ENCODE measurements at places on chromosomes 11 and 22.

- no peak for DNase-seq
Measured at GRCh38 chr11:70498171-70498571, 99.8 kb downstream of the CTTN start.

GRCh38 chr11:74132833-74133232 lies 38.0 kb downstream of the C2CD3 start:
- DNase-seq, result no peak

- peak; percentile 29 for DNase-seq
Measured at GRCh38 chr11:2991452-2992233, 486 bp downstream of the NAP1L4 start.

DNA sequence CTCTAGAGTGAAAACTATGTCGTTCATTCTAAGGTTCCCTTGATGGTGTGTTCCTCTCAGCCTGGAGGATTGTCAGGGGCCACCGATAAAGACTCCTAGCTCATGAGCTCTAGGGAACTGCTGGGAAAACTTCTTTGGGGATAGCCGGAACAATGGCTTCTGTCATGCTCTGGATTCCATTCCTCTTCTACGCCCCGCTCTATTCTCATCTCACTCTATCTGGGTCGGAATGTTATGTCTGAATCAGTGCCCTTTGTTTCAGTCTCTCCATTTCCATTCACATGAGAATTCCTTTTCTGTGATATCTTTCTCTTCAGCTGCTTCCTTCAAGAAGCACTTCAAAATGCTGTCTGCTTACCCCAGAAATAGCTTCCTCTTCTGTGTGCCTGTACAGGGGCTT lies 16.9 kb upstream of the SLCO2B1 start:
- no peak for DNase-seq

DNA sequence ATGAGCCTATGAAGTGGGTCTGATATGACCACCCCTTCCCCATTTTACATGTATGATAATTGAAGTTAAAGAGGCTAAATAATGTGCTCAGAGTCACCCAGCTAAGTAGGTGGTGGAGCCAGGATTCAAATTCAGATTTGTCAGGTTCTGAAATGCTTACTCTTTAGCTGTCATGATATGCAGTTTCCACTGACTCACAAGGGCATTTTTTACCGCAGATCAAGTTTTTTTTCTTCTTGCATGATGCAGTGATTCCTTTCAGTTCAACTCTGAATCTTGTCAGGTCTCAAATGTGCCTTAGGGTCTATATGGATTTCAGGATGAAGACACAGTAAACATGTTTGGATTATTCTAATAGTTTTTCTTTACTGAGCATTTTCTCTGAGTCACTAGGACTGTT lies 12.6 kb upstream of the TRIM44 start:
- DNase-seq, result no peak

DNA sequence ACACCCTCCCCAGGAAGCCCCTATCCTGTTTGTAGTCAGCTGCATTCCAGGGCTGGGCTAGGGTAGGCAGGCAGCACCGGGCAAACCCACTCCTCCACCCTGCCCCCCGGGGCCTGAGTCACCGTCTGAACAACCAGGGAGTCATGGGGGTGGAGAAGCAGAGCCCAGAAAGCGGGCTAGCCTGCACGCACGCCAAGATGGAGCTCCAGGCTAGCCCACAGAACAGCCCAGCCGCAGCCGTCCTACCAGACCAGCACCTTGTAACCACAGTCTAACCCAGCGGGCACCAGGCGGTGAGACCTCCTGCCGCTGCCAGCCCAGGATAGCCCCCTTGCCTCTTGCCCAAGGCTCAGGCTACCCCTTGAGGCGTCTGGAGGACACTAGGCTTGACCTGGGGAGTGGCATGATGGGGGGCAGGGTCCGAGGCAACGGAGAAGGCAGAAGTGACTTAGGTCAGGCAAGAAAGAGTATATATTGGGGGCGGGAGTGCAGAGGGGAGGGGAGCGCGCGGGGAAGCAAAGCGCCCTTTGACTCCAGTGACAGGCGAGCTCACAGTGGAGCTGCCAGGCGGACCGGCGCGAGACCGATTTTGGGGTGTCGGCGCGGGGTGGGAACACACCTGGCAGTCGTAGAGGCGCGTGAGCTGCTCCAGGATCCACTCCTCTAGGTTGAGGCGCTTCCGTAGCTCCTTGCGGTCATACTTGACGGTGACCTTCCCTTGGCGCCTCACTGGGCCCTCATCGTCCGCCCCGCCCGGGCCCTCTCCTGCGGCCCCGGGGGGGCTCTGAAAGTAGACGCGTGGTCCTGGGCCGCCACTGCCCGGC lies 734 bp downstream of the PPP1R14B start:
- peak; percentile 73 for DNase-seq

DNA sequence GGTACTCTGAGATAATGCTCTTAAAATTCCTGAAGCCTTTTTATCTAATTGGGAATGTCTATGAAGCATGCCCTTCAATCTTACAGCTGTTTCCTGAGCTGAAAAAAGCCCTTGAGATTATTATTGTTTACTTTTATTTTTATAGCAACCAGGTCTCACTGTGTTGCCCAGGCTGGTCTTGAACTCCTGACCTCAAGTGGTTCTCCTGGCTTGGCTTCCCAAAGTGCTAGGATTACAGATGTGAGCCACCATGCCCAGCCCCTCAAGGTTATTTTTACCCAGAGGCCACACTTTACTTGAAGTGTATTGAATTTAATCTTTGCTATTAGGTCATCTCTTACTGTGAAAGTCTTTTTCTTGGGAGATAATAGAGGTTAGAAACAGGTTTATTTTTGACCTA lies 7.0 kb upstream of the SWAP70 start:
- no peak for DNase-seq

DNA sequence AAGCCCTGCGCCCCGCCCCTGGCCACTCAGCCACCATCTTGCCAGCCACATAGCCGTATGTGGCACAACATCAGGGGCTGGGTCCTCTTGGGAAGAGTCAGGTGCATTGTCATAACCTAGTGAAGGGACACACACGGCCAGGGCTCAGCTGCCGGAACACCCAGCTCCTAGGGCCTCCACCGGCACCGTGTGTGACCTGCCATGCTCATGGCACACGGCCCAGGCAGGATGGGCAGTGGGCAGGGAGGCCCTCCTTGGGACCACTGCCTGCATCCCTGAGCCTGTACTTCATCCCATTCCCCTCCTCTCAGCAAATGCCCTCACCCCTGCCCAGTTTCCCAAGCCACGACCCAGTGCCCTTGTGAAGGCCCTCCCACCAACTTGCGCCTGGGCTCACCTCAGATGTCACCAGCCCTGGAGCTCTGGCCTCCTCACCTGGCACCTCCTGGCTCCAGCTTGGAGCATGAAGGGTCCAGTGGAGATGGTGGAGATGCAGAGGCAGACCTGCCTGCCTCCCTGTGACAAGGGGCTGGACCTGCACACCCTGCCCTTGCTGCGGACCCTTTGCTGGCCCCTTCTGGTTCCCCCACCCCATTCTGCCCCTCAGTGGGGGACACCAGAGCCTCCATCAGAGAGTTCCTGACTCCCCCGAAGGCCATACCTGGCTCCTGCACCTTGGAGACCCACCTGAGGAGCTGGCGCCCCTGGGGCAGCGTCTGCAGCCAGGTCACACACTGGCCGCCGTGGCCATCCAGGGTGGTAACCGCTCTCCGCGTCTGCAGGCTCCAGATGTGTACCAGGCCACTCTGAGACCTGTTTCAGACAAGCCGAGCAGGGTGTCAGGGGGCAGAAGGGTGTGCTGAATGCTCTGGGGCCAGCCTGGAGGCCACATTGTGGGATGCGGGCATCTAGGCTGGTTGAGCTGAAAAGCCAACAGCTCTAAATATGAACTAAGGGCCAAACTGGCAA lies 34.5 kb downstream of the GNB1L start:
- no peak for DNase-seq

- DNase-seq, result no peak
Measured at GRCh38 chr22:36362932-36363331, 24.8 kb downstream of the MYH9 start.

DNA sequence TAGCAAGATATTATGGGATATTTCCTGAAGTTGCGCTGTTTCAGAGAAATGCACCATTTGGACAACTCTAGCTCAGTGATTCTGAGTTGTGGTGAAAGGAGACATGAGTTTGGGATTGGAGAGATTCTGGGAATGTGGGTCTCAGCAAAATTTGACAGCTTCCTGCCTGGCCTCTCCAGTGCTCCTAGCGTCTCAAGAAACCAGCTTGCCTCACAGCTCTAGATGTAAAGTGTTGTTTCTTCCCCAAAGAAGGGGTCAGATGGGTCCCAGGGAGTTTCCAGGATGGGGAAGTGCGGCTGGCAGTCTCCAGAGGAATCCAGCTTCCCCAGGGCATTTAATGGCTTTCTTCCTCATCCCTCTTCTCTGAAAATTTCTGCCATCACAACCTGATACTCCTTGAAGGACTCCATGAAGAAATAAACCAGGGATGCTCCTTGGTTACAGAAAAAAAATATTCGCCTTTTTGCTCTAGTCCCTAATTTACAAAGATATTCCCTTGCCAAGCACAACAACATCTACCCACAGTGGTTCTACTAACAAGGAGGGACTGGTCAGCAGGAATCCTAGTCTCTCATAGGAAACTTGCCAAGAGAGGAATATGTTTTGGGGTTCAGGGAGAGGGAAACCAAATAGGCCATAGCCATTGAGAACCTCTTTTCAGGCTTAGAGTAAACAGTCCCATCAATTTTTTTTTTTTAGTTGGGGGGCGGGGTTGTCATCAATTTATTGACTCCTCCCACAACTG lies 185.4 kb upstream of the E2F8 start:
- no peak for DNase-seq

GRCh38 chr11:12166299-12167060 lies 56.1 kb downstream of the MICAL2 start:
- DNase-seq, result no peak

- DNase-seq, result no peak
Measured at GRCh38 chr11:106389101-106389500, 311.6 kb downstream of the AASDHPPT start.

GRCh38 chr11:60769811-60770210 lies 13.1 kb downstream of the MS4A15 start:
- DNase-seq, result no peak

GRCh38 chr11:115530752-115531151 lies 26.5 kb upstream of the CADM1 start:
- DNase-seq, result no peak

- no peak for DNase-seq
Measured at GRCh38 chr11:115720602-115721245, 216.5 kb upstream of the CADM1 start.

- DNase-seq, result no peak
Measured at GRCh38 chr11:128595775-128596174, 8.4 kb upstream of the ETS1 start.

DNA sequence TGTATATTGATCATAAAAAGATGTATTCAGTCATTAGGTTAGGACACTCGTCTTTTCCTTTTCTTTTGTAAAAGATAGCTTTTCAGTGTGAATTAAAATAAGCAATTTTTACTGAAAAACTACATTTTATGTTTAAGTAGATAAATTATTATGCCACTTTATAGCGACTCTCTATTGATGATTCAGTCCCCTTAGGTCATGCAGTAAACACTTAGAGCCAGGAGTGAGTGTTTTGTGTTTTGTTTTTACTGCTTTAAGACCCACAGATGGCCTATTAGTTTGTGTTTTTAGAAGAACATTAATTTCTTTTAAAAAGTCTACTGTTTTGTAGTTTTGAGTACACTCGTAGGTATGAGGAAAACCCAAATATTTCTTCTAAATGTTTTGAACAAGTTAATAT lies 86.6 kb downstream of the YAP1 start:
- no peak for DNase-seq

DNA sequence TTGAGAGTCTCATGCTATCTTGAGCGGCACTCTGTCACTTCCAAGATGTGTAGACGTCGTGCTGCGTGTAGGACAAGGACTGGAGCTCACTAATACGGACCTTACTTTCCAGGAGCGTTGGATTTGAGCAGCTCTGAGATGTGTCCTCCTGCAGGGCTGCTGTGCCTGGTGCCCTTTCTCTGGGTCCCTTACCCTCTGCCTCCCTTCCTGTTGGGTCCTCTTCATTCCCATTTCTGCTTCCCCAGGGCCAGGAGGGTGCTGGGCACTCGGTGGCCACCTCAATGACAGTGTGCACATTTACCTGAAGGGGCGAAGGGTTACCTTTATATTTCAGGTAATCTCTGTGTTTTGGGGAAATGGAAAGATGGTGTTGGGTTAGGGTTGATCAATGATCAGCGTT lies 4.0 kb downstream of the PTDSS2 start:
- no peak for DNase-seq

GRCh38 chr11:64081745-64082442 lies 46.2 kb downstream of the FLRT1 start:
- no peak for DNase-seq

DNA sequence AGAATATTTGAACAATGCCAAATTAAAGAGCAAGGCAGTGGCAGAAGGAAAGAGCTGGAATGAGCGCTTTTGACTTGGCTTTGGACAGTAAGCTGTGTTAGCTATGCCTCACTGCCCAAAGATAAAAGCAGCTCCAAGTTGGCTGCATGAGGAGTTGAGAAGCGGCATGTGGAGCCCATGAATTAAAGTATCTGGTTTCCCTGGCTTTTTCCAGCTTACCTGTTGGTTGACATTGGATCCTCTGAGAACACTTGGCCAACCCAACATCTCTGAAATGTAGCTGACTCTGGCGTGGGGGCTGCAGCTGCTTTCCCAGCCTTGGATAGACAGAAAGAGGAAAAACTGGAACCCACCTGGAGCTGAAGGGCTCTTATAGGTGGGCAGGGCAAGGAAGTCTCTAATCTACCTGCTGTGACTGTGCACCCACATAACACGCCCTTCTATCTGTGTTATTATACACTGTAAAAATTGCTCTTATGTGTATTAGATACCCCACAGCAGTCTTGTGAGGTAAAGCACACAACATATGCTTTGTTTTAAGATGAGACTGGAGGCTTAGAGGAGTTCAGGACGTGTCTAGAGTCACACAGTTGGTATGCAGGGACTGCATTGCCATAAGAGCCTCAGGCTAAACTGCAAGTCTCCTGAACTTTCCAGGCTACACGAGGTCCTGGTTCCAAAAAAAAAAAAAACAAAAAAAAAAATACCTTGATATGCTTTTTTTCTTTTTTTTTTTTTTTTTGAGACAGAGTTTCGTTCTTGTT lies 5.8 kb downstream of the UBASH3B start:
- no peak for DNase-seq

GRCh38 chr11:36601155-36601554 lies 3.1 kb upstream of the RAG2 start:
- no peak for DNase-seq

GRCh38 chr11:108122166-108122628 lies 830 bp downstream of the ACAT1 start:
- DNase-seq, result no peak

- no peak for DNase-seq
Measured at GRCh38 chr22:32587449-32587848, 112.8 kb downstream of the FBXO7 start.

- DNase-seq, result peak; percentile 25
Measured at GRCh38 chr11:64152841-64153691, 12.8 kb downstream of the MACROD1 start.

DNA sequence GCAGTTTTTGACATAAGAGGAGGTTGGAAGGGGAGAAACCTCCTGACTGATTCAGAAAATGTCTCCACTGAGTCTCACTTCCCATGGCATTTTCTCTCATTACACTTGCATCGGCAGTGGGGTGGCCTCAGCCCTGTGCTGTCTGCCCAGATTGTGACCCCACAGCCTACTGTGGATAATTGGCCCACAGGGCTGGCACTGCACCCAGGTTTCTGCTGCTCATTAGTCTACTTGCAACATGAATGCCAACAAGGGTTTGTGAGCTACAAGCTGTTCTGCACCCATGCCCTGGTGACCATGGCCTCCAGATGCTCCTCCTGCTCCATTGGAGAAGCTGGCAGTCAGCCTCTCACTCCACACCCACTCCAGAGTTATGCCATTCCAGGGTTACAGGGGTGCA lies 296.0 kb downstream of the CTTN start:
- DNase-seq, result no peak
